ENCODE measurements at places on chromosomes 12 and 14.

DNA sequence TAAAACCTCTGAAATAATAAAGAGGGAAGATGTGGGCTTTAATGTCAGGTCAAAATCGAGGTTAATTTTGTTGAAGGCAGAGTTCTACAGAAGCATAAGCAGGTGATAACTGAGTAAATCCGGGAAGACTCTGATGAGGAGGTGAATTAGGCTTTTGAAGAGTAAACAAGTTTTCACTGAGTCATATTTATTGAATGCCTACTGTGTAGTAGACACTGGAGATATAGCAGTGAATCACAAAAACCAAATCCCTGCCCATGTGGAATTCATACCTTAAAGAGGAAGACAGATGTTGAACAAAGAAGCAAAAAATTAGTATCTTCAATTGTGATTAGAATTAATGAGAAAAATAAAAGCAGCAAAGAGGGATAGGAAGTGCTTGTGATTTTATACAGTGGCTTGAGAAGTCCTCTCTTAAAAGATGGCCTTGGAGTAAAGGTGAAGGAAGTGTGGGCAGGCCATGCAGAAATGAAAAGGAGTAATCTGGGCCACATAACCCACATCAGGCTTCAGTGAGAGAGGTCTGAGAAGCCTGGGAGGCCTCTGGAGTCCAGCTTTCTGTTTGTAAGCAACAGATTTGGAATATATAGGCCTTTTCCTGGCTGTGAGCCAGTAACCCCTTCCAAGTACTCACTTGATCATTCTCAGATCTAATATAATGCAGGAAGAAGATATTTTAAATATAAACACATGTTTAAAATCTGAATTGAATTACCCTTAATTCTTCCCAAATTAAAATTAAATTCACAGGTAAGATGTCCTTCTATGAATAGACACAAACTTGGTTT, 46.7 kb downstream of the BHLHE41 start:
- no peak for DNase-seq

DNA sequence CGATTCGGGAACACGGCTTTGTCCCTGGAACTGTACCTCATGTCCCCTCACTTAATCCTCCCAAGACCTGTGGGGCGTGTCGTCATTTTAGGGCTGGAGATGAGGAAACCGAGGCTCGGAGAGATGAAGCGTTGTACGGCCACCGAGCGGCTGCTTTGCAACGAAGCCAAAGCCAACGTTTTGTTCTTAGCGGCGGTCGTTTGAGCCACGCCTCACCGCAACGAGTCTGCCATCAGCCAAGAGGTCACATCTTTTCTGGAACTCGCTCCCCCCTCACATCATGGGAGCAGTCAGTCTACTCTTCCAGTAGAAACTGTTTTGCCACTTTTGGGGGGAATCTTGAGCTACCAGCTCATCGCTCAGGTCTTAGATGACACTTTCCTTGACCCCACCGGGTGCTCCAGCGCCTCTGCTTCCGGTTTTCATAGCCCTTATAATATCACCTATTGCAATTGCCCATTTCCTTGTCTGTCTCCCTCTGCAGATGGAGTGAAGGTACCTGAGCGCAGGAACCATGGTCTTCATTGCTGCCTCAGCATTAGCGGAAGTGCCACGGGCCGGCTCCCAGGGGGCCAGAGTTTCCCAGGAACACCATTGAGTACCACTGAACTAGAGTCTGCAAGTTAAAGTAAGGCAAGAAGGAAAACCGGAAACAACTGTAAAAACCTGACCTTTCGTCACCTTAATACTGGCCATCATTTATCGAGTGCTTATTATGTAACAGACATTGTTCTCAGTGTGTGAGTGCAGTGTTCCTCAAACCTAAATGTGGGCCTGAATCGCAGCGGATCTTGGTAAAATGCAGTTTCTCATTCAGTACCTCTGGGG, 19.6 kb downstream of the NINJ2 start:
- no peak for DNase-seq

DNA sequence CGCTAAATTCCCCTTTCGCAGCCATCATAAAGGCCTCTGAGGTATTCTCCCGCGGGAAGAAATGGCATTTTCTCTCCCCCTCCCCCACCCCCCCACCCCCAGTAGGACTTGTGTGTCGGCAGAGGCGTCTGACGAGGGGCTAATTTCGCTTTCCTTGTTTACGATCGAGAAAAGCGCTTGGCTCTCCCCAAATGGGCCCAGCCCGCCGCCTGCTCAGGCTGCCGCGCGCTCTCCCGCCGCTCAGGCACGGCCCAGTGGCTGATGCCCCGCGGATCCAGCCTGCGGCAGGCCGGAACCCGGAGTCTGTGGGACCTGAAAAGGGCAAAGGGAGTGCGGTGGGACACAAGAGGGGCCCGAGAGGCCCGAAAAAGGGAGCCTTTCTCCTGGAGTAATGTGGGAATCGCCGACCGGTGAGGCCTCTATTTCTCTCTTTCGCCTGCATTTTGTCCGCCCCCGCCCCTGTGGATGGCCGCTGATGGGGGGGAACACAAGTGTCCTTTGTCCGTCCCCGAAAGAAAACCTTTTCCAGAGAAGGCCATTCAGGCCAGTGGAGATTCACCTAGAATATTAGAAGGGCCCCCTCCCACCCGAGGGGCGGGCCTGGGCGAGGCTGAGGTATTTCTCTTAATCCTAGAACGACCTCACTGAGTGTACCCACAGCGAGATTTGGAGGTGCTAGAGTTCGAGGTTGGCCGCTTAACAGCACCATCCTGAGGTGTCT, 9.0 kb upstream of the HOXC6 start:
- no peak for DNase-seq

- DNase-seq = no peak
Measured at GRCh38 chr14:55800156-55800785, 220.3 kb downstream of the KTN1 start.

- DNase-seq = no peak
Measured at GRCh38 chr12:11798856-11799501, 149.5 kb downstream of the ETV6 start.

DNA sequence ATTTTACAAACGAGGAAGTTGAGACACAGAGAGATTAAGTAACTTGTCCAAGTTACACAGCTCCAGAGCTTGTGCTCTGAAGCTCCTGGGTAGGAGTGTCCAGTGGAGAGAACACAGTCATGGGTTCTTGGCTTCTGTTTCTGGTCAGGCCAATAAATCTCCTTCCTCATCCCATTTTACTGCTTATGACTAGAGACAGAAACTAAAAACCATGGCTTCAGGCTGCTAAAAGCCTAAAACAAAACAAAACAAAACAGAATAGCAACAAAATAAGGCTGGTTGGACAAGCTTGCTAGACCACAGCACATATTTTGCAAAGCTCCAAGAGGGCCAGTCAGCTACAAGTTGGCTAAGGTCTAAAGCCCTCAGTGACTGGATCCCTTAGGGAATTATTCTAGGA, 49.8 kb downstream of the PTGER2 start:
- no peak for DNase-seq

GRCh38 chr12:121789233-121789781, 4.2 kb downstream of the RHOF start:
- no peak for DNase-seq

DNA sequence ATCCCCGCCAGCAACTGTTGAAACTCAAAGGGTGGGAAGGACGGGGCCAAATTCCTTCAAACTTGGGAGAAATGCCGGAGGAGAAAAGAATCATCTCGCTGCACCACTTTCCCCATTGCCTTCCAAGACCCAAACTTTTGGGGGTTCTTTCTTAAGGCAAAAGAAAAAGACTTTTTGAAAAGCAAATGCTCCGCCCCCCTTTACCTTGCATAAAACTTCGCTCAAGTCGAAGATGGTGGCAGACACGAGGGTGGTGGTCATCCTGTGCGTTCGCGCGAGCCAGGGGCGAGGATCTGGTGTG, 239 bp downstream of the ZFP36L1 start:
- DNase-seq = no peak

DNA sequence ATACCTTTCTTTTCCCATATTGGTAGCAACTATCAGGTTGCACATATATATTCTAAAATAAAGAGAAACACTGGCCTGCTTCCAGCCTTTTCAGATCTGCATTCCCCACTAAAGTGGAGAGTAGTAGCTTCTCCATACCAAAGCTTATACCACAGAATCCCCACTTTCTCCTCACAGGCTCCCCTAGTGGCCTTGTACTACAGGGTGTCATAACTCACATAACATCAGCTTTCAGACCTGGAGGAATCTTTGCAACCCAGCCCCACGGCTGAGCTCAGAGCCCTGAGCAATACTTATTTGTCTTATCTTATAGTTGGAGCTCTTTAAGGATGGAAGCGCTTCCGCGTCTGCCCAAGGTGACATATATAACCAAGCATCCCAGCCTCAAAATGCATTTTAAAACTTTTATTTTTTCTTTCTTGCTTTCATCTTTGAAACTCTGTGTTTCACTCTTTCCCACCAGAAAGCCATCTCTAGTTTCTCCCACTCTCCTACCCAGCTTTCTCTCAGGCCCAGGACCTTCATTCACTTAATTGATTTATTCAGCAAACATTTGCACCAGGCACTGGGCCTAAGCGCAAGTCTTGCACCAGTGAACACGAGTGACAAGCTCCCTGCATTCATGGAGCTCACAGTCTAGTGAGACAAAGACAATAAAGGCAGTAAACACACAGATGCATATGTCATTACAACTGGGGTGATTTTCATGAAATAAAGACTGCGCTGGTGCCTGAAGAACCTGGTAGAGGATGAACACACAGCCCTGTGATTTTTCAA, 254.7 kb downstream of the IPO8 start:
- DNase-seq = no peak

DNA sequence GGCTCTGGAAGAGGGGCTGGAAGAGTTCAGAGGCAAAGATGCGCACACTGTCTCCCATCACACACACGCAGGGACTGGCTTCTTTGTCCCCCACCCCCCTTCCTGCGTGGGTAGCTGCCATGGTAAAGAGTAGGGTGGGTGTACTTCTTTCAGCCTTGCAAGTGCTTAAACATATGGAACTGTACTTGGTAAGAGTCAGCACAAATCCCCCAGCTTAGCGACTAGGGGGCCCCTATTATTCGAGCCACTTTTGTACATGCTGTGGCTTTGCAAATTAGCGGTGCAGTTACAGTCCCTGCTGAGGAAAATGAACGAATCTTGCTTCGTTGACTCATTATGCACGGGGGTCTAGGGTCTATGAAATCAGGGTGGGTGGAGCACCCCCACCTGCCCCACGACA, 123.8 kb downstream of the AACS start:
- DNase-seq = no peak

DNA sequence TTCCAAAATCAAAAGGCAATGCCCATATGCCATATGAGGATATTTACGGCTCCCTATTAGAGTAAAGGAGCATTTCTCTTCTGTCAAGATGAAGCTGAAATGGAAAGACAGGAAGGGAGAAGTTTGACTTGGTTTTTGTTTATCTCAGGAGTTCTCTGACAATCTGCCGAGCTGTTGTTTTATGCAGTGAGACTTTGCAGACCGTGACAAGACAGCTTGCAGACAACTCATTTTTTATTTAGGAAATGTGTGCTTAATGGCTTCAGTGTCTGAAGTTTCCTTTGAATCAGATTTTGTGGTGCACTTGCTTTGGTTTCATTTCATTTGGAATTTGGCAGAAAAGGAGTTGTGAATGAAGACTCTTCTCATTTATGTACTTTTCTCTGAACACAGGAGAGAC, 145.4 kb downstream of the C12orf50 start:
- DNase-seq = no peak

GRCh38 chr14:101037021-101037817, 133.7 kb upstream of the RTL1 start:
- no peak for DNase-seq

- DNase-seq = no peak
Measured at GRCh38 chr12:34345801-34346200, 323.5 kb downstream of the ALG10 start.

GRCh38 chr14:45891417-45892080, 638.5 kb upstream of the MIS18BP1 start:
- no peak for DNase-seq

DNA sequence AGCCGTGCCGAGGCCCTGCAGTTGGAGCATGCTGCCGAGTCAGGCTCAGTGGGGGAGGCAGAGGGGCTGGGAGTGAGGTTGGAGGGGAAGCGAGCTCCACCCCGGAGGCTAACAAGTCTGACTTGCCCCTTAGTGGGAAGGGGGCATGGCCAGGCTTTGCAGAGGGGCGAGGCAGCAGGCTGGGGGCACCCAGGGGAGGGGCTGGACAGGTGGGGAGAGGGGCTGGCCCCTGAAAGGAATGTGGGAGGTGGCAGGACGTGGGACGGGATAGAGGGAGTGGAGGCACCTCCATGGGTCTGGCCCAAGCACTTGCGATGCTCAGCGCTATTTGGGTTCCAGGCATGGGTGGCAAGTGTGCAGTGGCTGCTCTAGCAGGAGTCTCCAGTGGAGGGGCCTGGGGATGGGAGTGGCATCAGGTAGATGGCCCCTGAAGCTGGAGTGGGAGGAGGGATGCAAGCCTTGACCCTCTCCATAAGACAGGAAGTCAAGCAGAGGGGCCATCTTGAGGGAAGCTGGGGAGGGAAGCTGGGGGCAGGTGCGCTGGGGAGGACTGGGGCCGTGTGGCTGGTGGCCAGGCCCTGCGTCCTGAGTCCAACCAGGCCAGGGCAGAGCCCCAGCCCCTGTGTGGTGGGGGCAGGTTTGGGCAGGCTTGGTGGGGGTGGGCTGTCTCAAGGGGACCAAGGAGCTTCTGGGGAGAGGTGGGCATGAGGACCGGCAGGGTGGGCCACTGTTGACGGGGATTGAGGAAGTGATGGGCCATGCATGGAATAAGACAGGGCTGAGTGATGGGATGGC, 2.6 kb downstream of the TRMT61A start:
- no peak for DNase-seq

GRCh38 chr14:70652871-70653270, 11.2 kb downstream of the TTC9 start:
- no peak for DNase-seq

GRCh38 chr12:15701206-15701605, 88.0 kb downstream of the EPS8 start:
- DNase-seq = no peak

- DNase-seq = no peak
Measured at GRCh38 chr12:95723693-95724384, 66.7 kb downstream of the NTN4 start.

- no peak for DNase-seq
Measured at GRCh38 chr12:76881142-76881541, 2.3 kb upstream of the CSRP2 start.

- no peak for DNase-seq
Measured at GRCh38 chr12:51895378-51896135, 7.7 kb downstream of the ANKRD33 start.

- no peak for DNase-seq
Measured at GRCh38 chr14:66037361-66037760, 448.8 kb upstream of the CCDC196 start.

GRCh38 chr12:87348071-87348470, 681.1 kb downstream of the C12orf50 start:
- DNase-seq = no peak

DNA sequence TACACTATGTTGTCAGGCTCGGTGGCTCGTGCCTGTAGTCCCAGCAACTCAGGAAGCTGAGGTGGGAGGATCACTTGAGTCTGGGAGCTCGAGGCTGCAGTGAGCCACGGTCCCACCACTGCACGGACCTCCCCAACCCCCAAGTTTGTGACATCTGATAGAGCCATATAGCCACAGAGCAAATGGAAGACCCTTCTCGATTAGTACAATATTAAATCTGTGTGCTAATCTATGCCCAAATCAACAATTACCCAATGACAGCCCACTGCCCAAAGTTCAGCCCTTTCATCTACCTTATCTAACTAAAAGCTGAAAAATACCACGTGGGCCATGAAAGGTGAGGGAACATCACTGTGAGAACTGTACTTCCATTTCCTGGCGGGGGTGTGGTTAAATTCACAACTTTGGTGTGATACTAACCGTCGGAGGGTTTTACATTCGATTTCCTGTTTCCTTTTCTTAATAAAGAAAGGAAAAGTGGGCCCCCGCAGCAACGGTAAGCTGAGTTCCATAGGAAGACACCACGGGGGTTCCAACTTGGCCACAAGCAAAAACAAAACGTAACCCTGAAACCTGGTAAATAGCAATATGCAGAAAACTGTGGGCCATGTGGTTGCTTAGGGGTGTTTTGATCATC, 31.2 kb upstream of the FOS start:
- DNase-seq = peak; percentile 51
